ENCODE measurements at places on chromosomes 2 and 18. TPM values are rescaled to one million over a fixed set of nuclear protein-coding genes. Genes with fewer than 3 reads are reported as not detected.

GRCh38 chr2:232894746-232895145 is 24.7 kb downstream of the SNORC start:
- DNase-seq = no peak

- DNase-seq = no peak
Measured at GRCh38 chr2:159032580-159032979, 64.1 kb downstream of the TANC1 start.

Gene ODC1
- total RNA-seq = 55.2 TPM

Gene TWIST2
- total RNA-seq = 94.9 TPM

Gene ATP6V1B1
- 0.68 TPM for total RNA-seq

DNA sequence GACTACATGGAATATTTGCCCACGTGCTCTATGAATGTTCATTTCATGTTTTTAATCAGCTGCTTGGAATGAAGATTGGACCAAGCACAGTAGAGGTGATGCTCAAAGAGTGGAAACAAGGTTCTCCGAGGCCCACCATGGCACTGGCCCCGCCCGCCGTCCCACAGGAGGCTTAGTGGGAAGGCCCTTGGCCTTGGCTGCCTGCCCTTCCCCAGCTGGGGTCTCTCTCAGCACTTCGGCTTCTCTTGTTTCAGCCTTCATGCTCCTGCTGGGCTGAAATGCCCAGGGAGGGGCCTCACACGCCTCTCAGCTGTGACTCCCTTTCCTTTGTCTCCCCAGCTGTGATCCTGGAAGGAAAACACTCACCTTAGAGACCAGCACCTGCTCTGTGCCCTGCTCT is 833.2 kb downstream of the GALR1 start:
- no peak for DNase-seq

DNA sequence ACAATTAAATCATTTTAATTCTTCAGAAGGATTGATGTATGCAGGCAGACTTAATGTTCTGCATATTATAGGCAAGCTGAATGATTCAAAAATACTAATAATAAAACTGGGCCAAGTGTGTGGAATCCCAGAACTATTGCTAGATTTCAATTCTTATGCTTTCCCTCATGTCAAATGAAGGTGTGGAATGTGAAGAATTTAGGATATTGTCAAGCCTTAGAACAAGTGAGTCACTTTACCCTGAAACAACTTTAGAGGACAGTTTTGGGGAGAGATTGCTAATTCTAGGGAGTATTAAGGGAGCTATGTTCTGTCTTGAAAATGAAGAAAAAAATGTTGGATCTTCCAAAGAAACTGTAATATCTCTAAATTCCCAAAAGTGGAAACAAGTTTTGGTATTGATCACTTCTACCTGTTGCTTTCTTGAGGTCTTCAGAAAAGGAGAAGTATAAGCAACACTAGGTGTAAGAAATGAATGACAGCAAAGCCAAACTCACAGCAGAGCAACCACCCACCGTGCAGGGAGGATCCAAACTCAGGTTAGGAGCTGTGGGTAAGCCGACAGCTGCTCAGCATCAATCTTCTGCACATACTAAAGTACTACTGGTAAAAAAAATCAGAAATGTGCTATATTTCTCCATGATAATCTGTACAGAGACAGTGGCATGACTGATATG is 818.1 kb downstream of the SLC4A3 start:
- DNase-seq = peak; percentile 11

GRCh38 chr2:204472375-204472774 is 72.9 kb upstream of the PARD3B start:
- DNase-seq = peak; percentile 32

Gene SLC20A1
- total RNA-seq = 124 TPM

Gene SNTG2
- total RNA-seq = not detected

Gene TEX261
- 59.6 TPM for total RNA-seq

Gene TRPM8
- 19.9 TPM for total RNA-seq

Gene MYO3B
- total RNA-seq = not detected

- peak; percentile 78 for DNase-seq
Measured at GRCh38 chr2:137192366-137193310, 427.3 kb downstream of the THSD7B start.

DNA sequence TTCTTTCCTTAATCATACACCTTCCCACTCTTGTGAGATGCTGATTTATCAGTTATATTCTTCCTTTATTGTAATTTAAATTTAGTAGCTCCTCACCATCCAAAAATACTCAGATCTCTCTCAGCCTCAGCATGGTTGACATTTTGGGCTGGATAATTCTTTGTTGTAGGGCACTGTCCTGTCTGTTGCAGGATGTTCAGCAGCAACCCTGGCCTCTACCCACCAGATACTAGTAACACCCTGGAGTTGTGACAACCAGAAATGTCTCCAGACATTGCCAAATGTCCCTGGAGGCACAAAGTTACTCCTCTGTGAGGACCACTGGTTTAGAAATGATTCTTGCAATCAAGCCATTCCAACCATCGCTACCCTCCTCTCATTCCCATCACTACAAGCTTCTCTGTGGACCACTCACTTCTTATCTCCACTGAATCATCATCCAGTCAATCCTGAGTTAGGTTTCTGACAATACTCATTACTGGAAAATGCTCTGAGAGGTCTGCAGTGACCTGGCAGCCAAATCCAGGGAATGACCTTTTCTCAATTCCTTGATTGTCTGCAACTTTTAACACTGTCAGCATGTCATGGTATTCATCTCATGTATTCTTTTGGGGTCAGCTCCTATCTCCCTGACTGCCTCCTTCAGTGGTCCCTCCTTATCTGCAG is 43.3 kb downstream of the OSBPL6 start:
- DNase-seq = peak; percentile 39

Gene ASB18
- total RNA-seq = not detected

DNA sequence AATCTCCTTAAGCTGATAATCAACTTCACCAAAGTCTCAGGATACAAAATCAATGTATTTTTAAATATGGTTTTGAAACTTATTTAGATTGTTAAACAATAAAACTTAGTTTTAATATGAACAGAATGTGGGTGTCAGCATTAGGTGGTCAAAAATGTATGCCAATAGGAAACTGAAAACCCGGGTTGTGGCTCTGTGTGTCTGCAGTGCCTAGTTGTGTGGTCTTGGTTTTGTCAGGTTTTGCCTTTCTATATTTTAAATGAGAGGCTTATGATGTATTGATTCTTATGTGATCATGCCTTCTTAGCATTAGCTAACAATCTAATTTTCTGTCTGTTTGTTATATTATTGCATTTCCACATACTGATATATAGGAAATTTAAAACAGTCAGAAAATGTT is 227.8 kb downstream of the ZNF407 start:
- no peak for DNase-seq

Gene REG3A
- total RNA-seq = not detected

DNA sequence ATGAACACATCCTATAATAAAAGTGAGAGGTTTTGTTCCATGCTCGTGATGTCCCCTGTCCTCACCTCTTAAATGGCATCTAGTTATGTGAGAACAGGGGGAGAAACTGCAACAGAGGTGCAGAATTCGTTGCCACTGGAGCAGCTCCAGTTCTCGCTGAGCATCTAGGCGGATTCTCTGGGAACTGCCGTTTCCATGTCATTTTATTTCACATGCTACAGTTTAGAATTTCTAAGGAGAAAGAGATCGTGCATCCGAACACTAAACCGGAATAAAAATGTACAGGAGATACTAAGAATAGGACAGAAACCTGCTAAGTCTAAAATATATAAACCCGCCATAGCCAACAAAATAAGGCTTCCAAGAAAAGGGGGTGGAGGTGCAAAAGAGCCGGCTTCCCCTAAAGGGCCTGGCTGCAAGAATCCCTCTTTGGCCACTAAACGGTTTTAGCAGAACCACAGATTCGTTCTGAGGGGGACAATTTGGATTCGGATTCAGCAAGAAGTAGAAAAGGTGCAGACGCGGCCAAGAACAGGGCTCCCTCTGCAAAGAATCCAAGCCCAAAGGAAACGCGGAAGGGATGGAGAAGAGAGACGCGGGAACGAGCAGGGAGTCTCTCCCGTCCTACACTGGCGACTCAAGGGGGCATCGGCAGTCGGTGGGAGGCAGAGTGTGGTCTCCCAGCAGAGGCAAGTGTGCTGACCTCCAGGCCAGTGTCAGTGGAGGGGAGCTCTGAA is 1.3 kb downstream of the TMEM163 start:
- no peak for DNase-seq

DNA sequence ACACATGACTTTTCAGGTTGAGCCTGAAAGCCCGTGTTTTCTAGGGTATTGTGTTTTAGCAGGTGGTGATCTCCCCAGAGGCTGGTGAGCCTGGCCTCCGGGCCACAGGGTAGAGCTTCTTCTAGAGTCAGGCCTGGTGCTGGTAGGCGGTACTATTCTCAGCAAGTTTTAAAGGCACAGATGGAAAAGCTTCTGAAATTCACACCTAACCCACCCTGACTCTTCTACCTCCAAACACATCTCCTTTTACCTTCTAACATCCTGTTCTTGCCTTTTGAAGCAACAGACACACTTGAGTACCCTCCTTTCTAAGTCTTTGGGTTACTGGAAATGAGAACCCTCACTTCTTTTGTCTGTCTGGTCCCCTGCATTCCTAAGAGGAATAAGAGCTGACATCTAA is 191.1 kb downstream of the SETBP1 start:
- DNase-seq = no peak

- DNase-seq = no peak
Measured at GRCh38 chr2:7800031-7800430, 881.8 kb upstream of the ID2 start.

Data from RPMI7951 (cell line).